ENCODE measurements at places on chromosomes 6 and 20.

DNA sequence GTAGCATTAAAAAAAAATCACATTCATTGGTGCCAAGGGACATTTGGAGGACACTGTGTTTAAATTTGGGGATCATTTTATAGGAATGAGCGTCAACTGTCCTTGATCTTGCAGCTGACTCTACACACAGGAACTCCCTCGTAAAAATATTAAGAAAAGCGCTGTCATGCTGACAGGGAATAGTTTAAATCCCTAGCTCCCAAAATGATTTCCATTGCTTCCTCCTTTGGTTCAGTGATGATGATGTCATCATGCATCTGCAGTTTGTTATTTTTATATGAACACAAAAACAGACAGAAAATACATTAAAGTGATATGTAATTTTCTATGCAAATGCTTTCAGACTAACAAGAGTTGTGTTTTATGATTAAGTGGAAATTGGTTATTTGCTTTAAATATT lies 275.6 kb downstream of the BTBD9 start:
- no peaks in the 10 kb centered on the region for H3K27me3 ChIP-seq
- no peaks in the 10 kb centered on the region for H3K4me1 ChIP-seq
- H3K27ac ChIP-seq = no peak overlapping the region
- no peak overlapping the region for H3K4me3 ChIP-seq
- no peaks in the 10 kb centered on the region for H3K36me3 ChIP-seq

DNA sequence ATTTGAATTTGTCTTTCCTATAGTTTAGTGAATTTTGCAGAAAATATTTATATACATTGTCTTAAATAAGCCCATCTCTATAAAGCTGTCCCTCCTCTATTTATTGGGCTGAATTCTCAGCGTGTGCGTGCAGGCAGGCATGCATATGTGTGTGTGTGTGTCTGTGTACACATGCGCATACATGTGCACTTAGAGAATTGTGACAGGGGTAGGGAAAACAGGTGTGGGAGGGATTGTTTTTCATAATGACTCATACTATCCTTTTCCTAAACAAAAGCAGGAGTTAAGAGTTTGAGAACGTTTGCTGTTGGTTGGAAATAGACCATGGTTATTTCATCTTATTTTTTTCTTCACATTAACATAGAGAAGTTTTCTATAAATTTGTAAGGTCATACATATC lies 43.4 kb upstream of the FABP7 start:
- no peak overlapping the region for H3K27ac ChIP-seq
- DNase-seq = no peak
- no peak overlapping the region for H3K4me3 ChIP-seq
- H3K36me3 ChIP-seq = no peaks in the 10 kb centered on the region
- no peaks in the 10 kb centered on the region for H3K27me3 ChIP-seq

GRCh38 chr20:891706-892080 lies 24.4 kb downstream of the ANGPT4 start:
- no peak for DNase-seq
- no peaks in the 10 kb centered on the region for H3K27me3 ChIP-seq
- no peak overlapping the region for H3K4me3 ChIP-seq
- H3K4me1 ChIP-seq = no peaks in the 10 kb centered on the region
- no peak overlapping the region for H3K27ac ChIP-seq

DNA sequence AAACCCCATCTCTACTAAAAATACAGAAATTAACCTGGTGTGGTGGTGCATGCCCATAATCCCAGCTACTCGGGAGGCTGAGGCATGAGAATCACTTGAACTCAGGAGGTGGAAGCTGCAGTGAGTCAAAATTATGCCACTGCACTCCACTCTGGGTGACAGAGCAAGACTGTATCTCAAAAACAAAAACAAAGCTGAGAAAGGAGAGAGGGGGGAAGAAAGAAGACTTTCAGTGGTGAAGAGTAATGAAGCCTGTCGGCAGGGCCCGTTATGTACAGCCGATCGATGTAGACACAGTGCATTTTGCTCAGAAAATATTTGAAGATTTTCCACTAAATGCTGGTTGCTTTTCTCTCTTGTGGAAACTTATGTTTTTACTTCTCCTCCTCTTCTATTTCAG lies 13.8 kb downstream of the VAPB start:
- no peak overlapping the region for H3K27ac ChIP-seq
- no peak for DNase-seq
- H3K4me3 ChIP-seq = no peak overlapping the region
- no peaks in the 10 kb centered on the region for H3K36me3 ChIP-seq
- no peaks in the 10 kb centered on the region for H3K4me1 ChIP-seq

GRCh38 chr20:10487142-10488136 lies 52.3 kb downstream of the SLX4IP start:
- no peaks in the 10 kb centered on the region for H3K27me3 ChIP-seq
- no peak overlapping the region for H3K4me3 ChIP-seq

GRCh38 chr20:63693733-63694583 lies 2.5 kb upstream of the TNFRSF6B start:
- no peak for DNase-seq
- H3K36me3 ChIP-seq = no peaks in the 10 kb centered on the region
- H3K4me1 ChIP-seq = no peaks in the 10 kb centered on the region
- no peaks in the 10 kb centered on the region for H3K27me3 ChIP-seq
- H3K27ac ChIP-seq = no peak overlapping the region

DNA sequence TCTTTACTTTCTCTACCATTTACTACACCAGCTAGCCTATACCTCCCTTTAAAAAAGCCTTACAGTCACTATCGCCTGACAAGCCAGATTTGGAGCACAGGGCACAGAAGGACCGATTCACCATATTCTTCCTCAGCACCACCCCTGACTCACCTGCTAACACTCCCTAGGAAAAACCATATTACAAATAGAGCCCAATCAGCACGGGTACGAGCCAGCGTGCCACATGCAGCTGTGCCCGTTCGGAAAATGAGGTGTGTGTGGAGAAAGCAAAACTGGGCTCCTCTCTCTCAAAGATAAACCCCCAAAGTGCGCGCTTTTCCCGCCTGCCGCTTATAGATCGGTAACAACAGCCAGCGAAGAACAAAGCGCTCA lies 1.2 kb downstream of the SYNCRIP start:
- no peaks in the 10 kb centered on the region for H3K27me3 ChIP-seq
- peaks cover 7% of the 10 kb centered on the region for H3K36me3 ChIP-seq
- no peaks in the 10 kb centered on the region for H3K4me1 ChIP-seq
- DNase-seq = no peak
- H3K4me3 ChIP-seq = peak overlapping the region; percentile 100

- H3K4me3 ChIP-seq = no peak overlapping the region
- no peaks in the 10 kb centered on the region for H3K27me3 ChIP-seq
- peak; percentile 91 for DNase-seq
- peak overlapping the region; percentile 85 for H3K27ac ChIP-seq
- no peaks in the 10 kb centered on the region for H3K36me3 ChIP-seq
These were observed 233.5 kb upstream of the SGK1 start for GRCh38 chr6:134551245-134551960.

GRCh38 chr20:14477125-14477524 lies 139.7 kb upstream of the FLRT3 start:
- no peak overlapping the region for H3K4me3 ChIP-seq
- no peaks in the 10 kb centered on the region for H3K36me3 ChIP-seq
- H3K4me1 ChIP-seq = no peaks in the 10 kb centered on the region
- no peak overlapping the region for H3K27ac ChIP-seq
- H3K27me3 ChIP-seq = no peaks in the 10 kb centered on the region
- no peak for DNase-seq

GRCh38 chr6:54899442-54899841 lies 52.9 kb downstream of the FAM83B start:
- no peak overlapping the region for H3K4me3 ChIP-seq
- H3K27ac ChIP-seq = no peak overlapping the region
- DNase-seq = no peak
- H3K36me3 ChIP-seq = no peaks in the 10 kb centered on the region
- no peaks in the 10 kb centered on the region for H3K4me1 ChIP-seq

GRCh38 chr6:92667843-92668242 lies 751.5 kb downstream of the EPHA7 start:
- no peaks in the 10 kb centered on the region for H3K27me3 ChIP-seq
- H3K36me3 ChIP-seq = no peaks in the 10 kb centered on the region
- H3K4me3 ChIP-seq = no peak overlapping the region
- DNase-seq = peak; percentile 1

DNA sequence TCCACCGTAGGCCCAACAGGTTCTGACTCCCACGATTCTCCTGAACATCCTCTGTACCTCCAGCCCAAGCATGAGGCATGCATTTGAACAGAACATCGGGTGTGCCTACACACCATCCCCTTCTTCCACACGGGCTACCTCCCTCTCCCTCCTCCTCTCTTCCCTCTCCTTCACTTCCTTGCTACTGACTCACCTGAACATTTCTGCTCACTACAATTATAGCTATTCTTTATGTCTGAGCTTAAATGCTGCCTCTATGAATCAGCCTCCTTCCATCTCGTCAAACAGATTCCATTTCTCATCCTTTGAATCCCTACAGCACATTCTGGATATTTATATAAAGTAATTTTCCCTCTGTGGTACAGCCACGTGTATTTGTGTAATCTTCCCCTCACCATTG lies 71.4 kb upstream of the MYLIP start:
- no peak overlapping the region for H3K27ac ChIP-seq
- no peaks in the 10 kb centered on the region for H3K4me1 ChIP-seq
- H3K27me3 ChIP-seq = no peaks in the 10 kb centered on the region
- H3K36me3 ChIP-seq = no peaks in the 10 kb centered on the region
- H3K4me3 ChIP-seq = no peak overlapping the region

GRCh38 chr6:166911248-166911677 lies 45.1 kb downstream of the RNASET2 start:
- H3K4me3 ChIP-seq = no peak overlapping the region
- no peaks in the 10 kb centered on the region for H3K4me1 ChIP-seq
- no peaks in the 10 kb centered on the region for H3K27me3 ChIP-seq
- peak; percentile 89 for DNase-seq
- H3K36me3 ChIP-seq = no peaks in the 10 kb centered on the region

GRCh38 chr6:99991955-99992354 lies 2.1 kb downstream of the MCHR2 start:
- no peak for DNase-seq
- peaks cover 7% of the 10 kb centered on the region for H3K4me1 ChIP-seq
- H3K4me3 ChIP-seq = no peak overlapping the region
- H3K36me3 ChIP-seq = no peaks in the 10 kb centered on the region
- H3K27ac ChIP-seq = no peak overlapping the region
- H3K27me3 ChIP-seq = peaks cover 19% of the 10 kb centered on the region

DNA sequence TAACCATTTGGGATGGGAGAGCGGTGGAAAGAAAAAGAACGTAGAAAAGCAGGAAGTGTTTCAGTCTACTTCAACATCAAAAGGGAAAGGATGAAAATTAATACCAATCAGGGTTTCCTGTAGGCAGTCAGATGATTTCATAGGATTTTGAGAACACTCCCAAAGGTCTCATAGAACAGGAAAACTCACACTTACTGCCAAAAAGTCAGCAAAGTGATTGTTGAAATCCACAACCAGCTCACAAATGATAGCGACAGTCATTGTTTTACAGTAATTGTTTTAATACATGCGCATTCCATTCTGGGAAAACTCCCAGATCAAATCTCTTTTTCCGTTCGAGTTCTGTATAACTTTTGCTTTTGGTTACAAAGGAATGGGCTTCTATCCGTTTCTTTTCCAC lies 5.3 kb upstream of the CNKSR3 start:
- H3K27me3 ChIP-seq = no peaks in the 10 kb centered on the region
- DNase-seq = no peak
- H3K4me3 ChIP-seq = no peak overlapping the region
- no peaks in the 10 kb centered on the region for H3K4me1 ChIP-seq
- no peak overlapping the region for H3K27ac ChIP-seq

DNA sequence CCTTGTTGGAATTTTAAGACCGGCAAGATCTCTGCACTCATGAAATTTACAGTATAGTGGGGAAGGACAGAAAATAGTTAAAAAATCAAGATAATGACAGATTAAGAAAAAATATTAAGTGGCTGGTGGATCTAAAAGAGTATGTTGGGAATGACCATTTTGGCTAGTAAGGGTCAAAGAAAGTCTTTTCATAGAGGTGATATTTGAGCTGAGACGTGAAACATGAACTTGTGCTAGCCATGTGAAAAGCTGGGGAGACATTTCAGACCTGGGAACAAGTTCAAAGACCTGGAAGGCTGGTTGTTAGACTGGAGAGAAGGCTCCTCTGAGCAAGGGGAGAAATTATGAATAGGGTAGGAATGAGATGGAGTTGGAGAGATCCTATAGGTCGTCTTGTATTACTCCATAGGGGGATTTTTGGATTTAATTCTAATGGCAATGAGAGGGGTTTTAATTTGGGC lies 4.7 kb downstream of the BICRAL start:
- H3K36me3 ChIP-seq = no peaks in the 10 kb centered on the region
- peaks cover 5% of the 10 kb centered on the region for H3K27me3 ChIP-seq
- peaks cover 7% of the 10 kb centered on the region for H3K4me1 ChIP-seq
- H3K4me3 ChIP-seq = no peak overlapping the region

DNA sequence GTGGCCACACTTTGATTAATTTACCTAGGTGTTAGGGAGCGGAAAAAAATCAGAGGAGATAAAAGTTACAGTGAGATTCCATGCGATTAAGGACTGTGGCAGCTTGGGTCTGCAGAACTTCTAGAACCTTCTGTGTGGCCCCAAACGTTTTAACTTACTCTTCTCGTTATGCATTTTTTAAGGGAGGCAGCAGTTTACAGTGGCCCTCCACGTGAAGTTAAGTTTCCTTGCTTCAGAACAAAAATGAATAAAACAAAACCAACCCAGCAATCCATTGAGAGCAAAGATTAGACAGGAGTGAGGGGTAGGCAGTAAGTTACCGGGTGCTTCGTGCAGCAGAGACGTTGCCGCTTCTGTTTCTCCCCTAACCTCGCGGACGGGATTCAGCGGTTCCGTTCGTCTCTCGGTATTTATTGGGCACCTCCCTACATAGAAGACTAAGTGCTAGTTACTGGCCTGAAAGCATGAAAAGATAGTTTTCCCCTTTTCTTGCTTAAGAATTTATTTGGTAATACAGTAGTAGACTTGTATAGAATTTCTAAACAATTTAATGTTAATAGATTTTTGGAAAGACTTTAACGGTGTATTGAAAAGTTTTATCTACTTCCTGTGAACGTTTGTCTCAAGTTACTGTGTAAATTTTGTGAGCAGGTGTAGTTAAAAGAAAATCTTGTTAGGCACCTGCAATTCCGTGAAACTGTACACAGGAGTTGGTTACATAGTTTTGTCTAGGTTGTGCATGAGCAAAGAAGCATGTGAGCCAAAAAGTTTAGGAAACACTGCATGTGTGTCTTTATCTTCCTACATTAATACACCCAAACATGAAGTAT lies 1.1 kb downstream of the BAG2 start:
- no peaks in the 10 kb centered on the region for H3K36me3 ChIP-seq
- H3K4me1 ChIP-seq = peaks cover 4% of the 10 kb centered on the region
- peak overlapping the region; percentile 75 for H3K27ac ChIP-seq
- H3K4me3 ChIP-seq = peak overlapping the region; percentile 74
- no peaks in the 10 kb centered on the region for H3K27me3 ChIP-seq

GRCh38 chr6:119511024-119511423 lies 161.5 kb upstream of the MAN1A1 start:
- H3K27me3 ChIP-seq = no peaks in the 10 kb centered on the region
- no peak for DNase-seq
- no peak overlapping the region for H3K4me3 ChIP-seq
- H3K4me1 ChIP-seq = no peaks in the 10 kb centered on the region
- no peaks in the 10 kb centered on the region for H3K36me3 ChIP-seq
- H3K27ac ChIP-seq = no peak overlapping the region

- no peaks in the 10 kb centered on the region for H3K27me3 ChIP-seq
- peak overlapping the region; percentile 28 for H3K4me3 ChIP-seq
- H3K4me1 ChIP-seq = peaks cover 4% of the 10 kb centered on the region
- DNase-seq = no peak
- no peaks in the 10 kb centered on the region for H3K36me3 ChIP-seq
These were observed 16.8 kb upstream of the SYNDIG1 start for GRCh38 chr20:24452498-24453127.

All from trophoblast cell (in vitro differentiated cells and primary cell).